Psoas muscle (tissue), 8 donors: ENCODE measurements at places on chromosomes 7 and 10. TPM values are rescaled to one million over a fixed set of nuclear protein-coding genes. Genes with fewer than 3 reads are reported as not detected.

Gene TECPR1
- 23.0 TPM for total RNA-seq

Gene PNLIP
- total RNA-seq, result not detected

Gene RARRES2
- 4.1 TPM for total RNA-seq

Gene GTF2I
- total RNA-seq, result 96.4 TPM

Gene STAG3
- 0.82 TPM for total RNA-seq

Gene DENND2A
- 7.3 TPM for total RNA-seq

Gene UPK3B
- 0.91 TPM for total RNA-seq

Gene HYAL4
- total RNA-seq, result 2.2 TPM

Gene BTBD16
- not detected for total RNA-seq

Gene ASB15
- total RNA-seq, result 8.2 TPM
